ENCODE measurements at places on chromosomes 6 and 20.

GRCh38 chr6:31158863-31159855 lies 770 bp downstream of the TCF19 start:
- ATAC-seq: no peak

DNA sequence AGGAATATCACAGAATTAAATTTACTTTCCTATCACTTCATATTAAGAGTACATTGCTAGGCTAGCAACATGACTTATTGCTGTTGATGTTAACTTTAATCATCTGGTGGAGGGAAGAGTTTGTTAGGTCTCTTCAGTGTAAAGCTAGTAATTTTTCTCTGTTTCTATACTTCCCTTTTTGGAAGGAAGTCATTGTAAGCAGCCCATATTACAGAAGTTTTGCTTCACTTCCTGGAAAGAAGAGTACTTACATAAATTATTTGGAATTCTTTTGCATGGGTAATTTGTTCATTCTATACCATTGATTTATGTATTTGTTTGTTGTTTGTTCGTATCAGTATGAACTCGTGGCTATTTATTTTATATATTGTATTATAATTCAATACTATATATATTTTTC lies 405.2 kb downstream of the RFPL4B start:
- ATAC-seq: no peak

- no peak for ATAC-seq
Measured at GRCh38 chr6:44284867-44285266, 14.6 kb downstream of the TMEM151B start.

GRCh38 chr20:38791940-38792339 lies 13.6 kb upstream of the PPP1R16B start:
- ATAC-seq: no peak

- no peak for ATAC-seq
Measured at GRCh38 chr6:138817799-138818198, 21.9 kb downstream of the ECT2L start.

DNA sequence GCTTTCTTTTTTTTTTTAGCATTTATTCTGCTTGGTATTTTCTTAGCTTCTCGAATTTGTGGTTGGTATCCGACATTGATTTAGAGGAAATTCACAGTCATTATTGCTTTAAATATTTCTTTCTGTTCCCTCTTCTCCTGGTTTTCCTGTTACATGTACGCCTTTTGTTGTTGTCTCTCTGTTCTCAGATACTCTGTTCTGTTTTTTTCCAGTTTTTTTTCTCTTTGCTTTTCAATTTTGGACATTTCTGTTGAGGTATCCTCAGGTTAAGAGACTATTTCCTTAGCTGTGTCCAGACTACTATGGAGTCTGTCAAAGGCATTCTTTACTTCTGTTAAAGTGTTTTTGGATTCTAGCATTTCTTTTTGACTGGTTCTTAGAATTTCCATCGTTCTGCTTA lies 17.5 kb downstream of the STXBP5 start:
- ATAC-seq: no peak

DNA sequence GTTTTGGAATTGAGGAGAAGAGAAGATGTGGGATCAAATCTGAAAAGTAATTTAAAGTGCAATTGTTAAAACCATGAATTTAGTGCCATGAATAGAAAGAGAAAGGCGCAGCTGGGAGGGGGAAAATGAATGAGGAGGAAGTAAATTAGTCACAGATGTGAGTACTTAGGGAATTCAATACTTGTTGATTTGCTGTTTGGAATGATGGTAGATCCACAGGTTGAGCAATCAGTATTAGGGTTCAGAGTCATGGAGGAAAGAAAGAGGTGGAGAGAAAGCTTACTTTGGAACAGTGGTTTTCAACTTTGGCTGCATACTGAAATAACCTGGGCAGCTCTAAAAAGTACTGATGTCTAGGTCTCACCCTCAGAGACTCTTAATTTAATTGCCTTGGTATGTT lies 229.7 kb upstream of the ASCC3 start:
- no peak for ATAC-seq

GRCh38 chr6:92174398-92175073 lies 1244.8 kb downstream of the EPHA7 start:
- ATAC-seq: no peak

GRCh38 chr20:57384953-57385761 lies 6.0 kb upstream of the RBM38 start:
- no peak for ATAC-seq

DNA sequence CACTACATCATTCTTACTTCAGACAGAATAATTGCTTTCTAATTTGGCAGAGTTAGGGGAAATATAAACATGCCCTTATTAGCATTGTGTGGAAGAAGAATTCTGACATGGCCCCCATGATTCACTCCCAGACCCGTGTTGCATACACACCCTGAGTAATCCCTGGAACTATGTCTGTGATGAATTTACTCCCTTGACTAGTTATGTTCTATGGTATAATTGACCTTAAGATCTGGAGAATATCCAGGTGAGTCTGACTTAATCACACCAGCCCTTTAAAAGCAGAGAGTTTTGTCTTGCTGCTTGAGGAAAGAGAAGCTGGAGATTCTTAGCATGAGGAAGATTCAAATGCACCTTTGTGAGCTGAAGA lies 262.9 kb downstream of the SOX4 start:
- no peak for ATAC-seq

- ATAC-seq: no peak
Measured at GRCh38 chr6:111992851-111993250, 61.1 kb upstream of the CCN6 start.

DNA sequence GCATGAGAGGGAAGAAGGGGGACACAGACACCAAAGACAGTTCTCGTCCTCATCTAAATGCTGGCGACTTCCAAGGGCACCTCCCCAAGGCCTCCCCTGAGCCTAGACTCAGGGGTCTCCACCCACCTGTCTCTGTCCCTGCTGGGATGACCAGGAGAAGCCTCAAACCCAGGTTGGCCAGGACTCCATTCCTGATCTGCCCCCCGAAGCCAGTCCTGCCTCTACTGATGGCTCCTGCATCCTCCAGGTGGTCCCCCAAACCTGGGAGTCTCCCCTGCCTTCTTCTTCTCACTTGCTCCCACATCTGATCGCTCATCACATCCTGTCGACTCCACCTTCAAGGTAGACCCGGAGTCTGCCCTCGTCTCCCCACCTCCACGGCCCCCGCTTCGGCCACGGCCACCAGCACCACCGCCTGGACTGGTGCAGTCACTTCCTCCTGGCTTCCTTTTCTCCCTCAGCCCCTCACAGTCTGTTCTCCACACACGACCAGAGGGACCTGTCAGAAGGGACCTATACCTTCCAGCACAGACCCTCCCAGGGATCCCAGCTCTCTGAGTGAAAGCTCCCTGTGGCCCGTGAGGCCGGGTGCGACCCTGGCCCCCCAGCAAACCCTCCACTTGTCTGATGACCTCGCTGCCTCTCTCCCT lies 92.1 kb downstream of the CEBPB start:
- ATAC-seq: no peak

GRCh38 chr20:32999603-33000250 lies 4.5 kb downstream of the SUN5 start:
- ATAC-seq: no peak

DNA sequence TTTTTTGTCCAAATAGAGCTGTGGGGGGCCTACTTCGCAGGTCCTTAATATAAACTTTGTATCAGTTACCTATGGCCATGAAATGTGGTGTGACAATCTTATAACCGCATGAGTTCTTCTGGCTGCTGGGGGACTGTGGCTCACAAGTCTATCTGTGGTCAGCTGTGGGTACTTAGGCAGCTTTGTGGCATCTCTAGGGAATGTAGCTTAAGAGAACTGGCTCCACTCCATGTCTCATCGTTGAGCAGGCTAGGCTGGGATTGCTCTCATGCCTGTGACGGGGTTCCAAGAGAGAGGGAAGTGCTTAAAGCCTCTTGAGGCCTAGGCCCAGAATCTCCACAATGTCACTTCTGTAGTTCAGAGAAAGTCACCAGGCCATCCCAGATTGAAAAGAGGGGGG lies 140.5 kb downstream of the BTBD3 start:
- no peak for ATAC-seq

GRCh38 chr6:38095054-38095453 lies 275.5 kb downstream of the ZFAND3 start:
- no peak for ATAC-seq

DNA sequence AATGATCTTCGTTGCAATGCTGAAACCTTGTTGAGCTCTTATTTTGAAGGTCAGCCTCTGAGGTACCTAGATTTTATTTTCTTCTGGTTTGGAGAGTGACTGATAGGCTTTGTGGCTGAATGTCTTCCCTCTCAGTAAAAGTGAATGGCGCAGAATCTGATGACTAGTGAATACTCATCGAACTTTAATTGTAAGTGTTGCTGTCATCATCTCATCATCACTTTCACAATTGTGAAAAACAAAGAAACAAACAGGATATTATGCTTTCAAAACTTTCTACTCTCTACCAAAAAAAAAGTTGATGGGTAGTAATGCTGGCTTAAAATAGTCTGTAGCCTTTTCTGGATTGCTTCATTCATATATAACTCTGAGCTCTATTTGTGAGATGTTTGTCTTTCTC lies 239.5 kb upstream of the RAB32 start:
- ATAC-seq: no peak

- no peak for ATAC-seq
Measured at GRCh38 chr6:149699150-149699549, 18.8 kb downstream of the LATS1 start.

DNA sequence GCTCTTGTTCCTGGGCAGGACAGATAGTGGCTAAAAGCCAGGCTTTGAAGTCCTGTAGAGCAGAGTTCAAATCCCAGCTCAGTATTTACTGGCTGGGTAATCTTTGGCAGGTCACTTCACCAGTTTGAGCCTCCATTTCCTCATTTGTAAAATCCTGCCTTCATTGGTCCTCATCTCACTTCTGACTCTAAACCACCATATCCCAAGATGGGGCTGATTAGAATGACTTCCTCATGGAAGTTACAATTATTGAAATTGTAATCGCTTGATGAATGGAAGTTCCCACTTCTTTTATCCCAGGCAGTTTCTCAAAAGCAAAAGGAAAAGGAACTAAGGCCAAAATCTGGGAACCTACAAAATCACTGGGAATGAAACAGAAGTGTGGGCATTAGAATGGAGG lies 35.9 kb upstream of the B4GALT5 start:
- ATAC-seq: no peak

GRCh38 chr20:58389324-58389967 lies 417 bp downstream of the VAPB start:
- ATAC-seq: peak; percentile 76

DNA sequence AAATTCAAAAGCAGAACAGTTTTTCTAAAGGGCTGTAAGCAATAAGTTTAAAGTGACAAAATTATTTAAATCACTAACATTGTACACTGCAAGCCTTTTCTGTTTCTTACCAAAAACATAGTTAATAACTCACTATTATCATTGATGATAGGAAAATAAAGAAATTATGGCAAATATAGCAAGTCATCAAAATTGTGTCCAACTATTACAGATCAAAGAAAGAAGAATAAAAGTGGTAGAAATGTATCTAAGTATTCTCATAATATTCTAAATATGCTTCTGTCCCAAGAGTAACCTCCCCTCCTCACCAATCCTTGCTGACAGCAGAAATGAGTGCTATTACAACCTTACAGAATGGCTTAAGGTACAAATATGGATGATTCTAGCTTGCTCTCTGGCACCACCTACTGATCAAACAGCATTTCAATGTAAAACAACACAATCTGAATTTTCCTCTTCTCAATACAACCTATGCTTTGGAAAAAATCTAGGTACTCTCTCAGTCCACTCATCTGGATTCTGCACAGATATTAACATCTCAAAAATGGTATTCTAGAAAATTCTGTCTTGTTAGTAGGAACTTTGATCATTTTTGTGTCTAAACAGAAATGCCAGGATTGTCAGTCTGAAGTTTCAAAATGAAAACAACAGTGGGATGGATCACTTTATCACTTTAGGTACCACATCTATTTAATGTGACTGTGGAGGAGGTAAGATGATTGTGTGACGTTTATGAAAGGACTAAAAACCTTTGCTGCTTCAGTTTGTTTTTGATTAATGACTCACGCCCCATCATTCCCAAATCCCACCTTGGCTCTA lies 40.9 kb downstream of the ZFP64 start:
- no peak for ATAC-seq

DNA sequence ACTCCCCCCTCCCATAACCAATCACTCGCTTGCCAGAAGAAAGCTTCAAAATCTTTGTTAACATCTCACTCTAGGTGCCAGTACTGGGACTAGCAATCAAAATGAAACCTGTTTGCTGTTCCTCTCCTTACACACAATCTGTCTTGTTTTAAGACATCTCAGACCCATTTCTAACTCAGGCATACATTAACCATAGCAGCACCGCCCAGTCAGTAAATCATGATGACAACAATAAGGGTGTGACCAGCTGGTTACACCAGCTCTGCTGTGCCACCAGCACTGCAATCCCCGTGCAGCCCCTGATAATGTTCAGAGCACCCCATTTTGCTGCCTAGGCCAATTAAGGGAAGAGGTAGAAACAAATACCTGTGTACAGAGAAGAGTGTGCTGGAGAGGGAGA lies 185.2 kb upstream of the TAB2 start:
- ATAC-seq: no peak

DNA sequence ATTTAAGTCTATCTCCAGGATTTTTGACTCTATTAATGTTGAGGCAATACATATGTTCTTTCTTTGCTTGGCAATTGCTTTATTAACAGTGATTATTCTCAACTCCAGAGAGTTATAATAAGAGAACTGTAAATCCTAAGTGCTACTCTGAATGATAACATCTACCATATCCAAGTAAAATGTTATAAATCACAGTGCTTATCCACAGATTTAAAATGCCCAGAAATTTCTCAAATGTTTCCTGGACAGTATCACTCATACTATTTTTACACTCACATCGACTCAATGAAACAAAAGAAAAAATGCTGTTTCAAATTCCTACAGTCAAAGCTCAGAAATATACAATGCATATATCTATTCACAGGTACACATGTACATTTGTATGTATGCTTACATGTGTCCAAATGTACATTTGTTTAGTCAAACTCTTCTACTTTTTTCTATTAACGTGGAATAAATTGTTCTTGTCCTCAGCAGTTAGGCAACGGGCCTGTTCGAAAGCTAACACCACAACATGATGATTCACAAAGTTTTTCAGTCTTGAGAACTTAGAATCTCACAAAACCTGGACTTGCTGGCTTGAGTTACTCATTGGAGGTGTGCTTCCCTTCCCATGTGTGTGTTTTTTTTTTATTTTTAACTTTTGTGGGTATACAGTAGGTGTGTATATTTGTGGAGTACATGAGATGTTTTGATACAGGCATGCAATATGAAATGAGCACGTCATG lies 193.0 kb downstream of the GJA10 start:
- ATAC-seq: no peak

DNA sequence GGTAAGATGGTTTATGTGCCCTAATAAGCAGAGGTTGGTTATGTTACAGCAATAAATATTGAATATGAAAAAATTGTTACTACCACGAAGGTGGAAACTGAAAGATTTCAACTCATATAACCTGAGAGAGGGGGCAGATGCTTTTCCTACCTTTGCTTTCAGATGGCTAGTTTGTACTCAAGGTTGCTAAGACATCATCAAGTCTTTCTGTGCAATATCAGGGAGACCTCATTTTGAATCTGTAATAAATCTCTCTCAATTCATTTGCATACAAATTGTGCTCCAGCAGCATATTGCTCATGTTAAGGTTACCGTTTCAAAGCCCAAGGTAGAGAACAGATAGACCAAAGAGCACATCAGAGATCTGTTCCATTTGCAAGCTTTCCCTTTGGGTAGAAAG lies 220.4 kb downstream of the KHDC1L start:
- no peak for ATAC-seq

- no peak for ATAC-seq
Measured at GRCh38 chr6:32815115-32815514, 1.7 kb downstream of the HLA-DOB start.
